Upper lobe of right lung (tissue), 1 donor: ENCODE measurements at places on chromosomes 1 and 21.

GRCh38 chr1:180631194-180631765 lies 542 bp upstream of the XPR1 start:
- DNase-seq: no peak

GRCh38 chr1:20729155-20729931 lies 3.2 kb downstream of the SH2D5 start:
- peak; percentile 49 for DNase-seq

DNA sequence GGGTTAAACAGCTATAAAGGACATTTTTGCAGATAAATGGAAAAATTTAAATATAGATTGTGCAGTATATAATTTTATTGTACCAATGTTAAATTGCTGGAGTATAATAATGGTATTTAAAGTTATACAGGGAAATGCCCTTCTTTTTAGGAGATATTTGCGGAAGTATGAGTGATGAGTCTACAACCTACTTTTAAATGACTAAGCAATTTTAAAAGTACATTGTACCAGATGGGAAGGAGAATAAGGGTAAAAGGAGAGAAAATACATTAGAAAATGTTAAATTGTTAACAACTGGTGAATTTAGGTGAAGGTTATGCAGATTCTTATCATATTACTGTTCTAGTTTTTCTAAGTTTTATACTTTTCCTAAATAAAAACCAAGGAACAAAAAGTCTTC lies 91.8 kb downstream of the ZZZ3 start:
- no peak for DNase-seq

- no peak for DNase-seq
Measured at GRCh38 chr21:29610779-29611360, 312.1 kb downstream of the BACH1 start.

DNA sequence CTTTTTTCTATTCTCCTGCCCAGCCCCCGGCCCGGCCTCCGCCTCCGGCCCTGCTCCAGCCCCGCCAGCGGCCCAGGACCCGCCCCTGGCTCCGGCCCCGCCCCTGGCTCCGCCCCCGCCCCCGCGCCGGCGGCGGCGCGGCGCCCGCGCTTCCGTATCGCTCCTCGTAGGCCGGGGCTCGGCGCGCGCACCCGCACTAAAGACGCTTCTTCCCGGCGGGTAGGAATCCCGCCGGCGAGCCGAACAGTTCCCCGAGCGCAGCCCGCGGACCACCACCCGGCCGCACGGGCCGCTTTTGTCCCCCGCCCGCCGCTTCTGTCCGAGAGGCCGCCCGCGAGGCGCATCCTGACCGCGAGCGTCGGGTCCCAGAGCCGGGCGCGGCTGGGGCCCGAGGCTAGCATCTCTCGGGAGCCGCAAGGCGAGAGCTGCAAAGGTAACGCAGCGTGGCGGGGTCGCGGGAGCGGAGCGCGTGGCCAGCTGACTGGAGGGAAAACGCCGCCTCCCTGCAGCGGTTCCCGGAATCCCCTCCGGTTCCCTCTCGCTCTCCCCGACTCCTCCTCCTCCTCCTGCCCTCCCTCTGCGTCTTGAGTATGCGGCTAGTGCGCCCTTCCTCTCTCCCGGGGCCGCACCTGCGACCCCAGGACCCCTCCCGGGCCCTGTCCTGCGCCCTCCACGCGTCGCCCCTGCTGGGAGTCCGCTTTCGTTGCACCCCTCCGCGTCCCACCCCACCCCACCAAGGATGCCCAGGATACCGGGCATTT lies at the start of gene IFNAR2:
Gene IFNAR2, plus strand, starts transcription at position 155 of the 761 bp plus-strand sequence. CDS start 11,985 bp downstream, outside the sequence.
- DNase-seq: peak; percentile 90

- DNase-seq: no peak
Measured at GRCh38 chr1:244112636-244113035, 61.6 kb downstream of the ZBTB18 start.

DNA sequence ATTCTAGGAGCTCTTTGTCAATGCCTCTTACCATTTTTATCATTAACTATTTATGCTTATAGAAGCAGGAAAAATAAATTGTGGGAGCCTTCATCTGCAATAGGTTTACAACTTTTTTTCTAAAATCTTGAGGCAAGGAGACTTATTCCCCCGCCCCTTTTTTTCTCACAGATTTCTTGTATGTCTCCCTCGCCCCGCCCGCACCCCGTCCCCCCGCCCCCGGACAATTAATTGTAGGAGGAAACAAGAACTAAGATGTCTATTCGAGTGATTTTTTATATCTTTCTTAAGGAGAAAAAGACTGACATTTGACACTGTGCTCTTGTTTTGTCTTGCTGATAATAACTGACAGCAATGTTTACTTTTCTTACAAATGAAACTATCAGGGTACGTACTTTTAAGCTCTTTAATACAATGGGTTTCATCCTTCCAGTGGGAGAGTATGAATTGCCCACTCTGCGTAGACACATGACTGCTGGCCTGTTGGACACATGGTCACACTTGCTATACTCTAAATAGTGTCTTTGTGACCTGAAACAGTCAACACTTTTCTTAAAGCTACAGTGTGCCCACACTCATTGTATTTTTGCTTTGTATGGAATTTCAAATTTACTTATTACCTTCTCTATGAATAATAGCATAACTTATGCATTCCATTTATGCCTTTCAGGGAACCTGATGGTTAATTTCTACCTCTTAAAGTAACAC lies 1.5 kb upstream of the IVNS1ABP start:
- no peak for DNase-seq

GRCh38 chr1:183139281-183139942 lies 46.7 kb upstream of the LAMC2 start:
- no peak for DNase-seq

GRCh38 chr1:90295534-90295933 lies 300.6 kb downstream of the ZNF326 start:
- DNase-seq: no peak

DNA sequence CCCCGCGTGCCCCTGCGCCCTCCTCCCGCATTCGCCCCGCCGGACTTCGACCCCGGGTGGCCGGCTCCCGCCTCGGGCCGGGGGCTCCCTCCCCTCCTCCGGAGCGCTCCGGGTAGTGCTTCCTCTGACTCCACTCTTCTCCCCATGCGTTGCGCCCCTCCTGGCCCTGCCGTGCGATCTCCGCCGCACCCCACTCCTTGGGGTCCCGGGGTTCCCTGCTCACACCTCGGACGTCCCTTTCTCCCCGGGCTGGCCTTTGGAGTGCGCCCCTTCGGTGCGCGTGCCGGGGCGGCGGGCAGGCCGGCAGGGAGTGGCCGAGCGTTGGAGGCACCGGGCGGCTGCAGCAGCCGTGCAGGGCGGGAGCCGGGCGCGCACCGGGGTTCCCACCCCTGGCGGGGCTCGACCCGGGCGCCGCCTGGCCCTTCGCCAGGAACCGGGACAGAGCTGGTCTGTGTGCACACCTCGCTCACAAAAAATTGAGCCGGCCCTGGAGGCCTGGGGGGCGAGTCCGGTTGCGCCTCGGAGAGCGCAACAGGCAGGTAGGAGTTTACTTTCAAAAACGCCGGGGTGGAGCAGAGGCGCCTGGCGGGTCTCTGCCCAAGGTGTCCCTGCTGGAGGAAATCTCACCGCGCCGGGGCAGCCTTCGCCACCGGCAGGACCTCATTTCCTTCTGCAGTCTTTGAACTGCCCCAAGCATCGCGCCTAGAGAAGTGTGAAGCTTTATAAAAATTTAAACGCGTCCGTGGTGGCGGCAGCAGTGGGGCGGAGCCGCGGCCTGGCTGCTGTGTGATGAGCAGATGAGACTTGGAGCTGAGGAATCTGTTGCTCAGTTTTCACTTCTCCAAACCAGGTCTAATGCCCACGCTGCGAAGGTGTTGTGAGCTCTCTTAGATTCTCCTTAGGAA lies 650 bp downstream of the VANGL1 start:
- DNase-seq: peak; percentile 74

GRCh38 chr1:116514708-116515525 lies 55.9 kb downstream of the CD58 start:
- DNase-seq: no peak

- DNase-seq: no peak
Measured at GRCh38 chr1:13762642-13763041, 62.7 kb downstream of the PRDM2 start.

DNA sequence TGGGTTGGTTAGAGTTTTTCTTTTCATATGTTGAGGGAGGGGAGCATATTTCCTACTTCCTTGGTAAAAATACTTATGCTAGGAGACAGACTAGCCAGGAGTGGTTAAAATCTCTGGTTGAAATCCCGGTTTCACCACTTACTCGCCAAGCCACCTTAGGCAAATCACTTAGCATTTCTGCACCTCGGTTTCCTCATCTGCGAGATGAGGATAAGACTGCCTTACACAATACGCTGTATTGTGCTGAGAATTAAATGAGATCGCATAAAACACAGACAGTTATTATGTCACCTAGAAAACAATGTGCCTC lies 1.4 kb downstream of the IFFO2 start:
- DNase-seq: no peak

GRCh38 chr21:15367061-15367626 lies 302.3 kb upstream of the NRIP1 start:
- no peak for DNase-seq

DNA sequence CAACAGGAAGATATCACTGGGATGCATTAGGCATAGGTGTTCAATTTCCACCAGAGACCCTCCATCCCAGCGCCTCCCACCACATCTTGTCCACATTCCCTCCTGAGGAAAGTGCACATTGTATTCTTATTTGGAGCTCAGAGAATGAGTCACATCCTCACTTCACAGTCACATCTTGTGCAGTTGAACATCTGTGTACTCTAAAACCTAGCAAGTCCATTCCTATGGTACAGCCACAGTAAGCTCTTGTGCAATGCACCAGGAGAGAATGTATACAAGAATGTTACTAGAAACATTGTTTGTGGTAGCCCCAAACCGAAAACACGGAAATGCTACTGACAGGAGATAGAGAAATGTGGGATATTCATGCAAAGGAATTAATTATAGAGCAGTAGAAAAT lies 1.6 kb upstream of the KDF1 start:
- no peak for DNase-seq

GRCh38 chr1:16440131-16440469 lies 424 bp upstream of the NECAP2 start:
- no peak for DNase-seq

DNA sequence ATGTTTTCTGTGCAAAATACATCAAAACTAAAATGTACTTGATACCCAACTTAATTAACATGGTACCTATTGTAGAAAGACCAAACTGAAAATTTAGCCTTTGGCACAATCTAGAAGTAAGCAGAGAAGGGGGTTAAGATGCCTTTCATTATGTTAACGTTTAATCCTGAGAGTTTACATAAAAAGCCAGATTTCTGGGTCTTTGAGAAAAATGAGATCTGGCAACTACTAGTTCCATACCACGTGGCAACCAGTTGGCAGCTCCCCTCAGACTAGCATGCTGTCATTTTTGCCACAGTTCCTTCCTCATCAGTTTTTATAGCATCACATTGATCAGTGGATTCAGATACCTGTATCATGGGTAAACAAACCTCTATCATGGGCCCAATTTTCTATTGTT lies 1.5 kb downstream of the RO60 start:
- DNase-seq: no peak

- DNase-seq: no peak
Measured at GRCh38 chr1:82844447-82844846, 1043.7 kb downstream of the ADGRL2 start.

- DNase-seq: no peak
Measured at GRCh38 chr1:241181471-241181870, 175.5 kb downstream of the RGS7 start.

GRCh38 chr1:204826970-204827369 lies 43.7 kb upstream of the NFASC start:
- no peak for DNase-seq

DNA sequence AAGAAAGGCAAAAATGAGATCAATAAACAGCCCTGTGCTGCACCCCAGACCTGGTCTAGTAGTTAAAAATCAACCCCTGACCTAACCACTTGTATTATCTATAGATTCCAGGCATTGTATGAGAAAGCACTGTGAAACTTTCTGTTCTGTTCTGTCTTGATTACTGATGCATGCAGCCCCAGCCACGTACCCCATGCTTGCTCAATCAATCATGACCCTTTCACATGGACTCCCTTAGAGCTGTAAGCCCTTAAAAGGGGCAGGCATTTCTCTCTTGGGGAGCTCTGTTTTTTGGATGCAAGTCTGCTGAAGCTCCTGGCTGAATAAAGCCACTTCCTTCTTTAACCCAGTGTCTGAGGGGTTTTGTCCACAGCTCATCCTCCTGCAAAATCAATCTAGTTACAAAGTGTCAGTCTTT lies 24.2 kb upstream of the CD34 start:
- no peak for DNase-seq

- DNase-seq: no peak
Measured at GRCh38 chr1:154553056-154554030, 5.1 kb downstream of the UBE2Q1 start.

- DNase-seq: no peak
Measured at GRCh38 chr1:150141452-150141851, 8.3 kb upstream of the PLEKHO1 start.

DNA sequence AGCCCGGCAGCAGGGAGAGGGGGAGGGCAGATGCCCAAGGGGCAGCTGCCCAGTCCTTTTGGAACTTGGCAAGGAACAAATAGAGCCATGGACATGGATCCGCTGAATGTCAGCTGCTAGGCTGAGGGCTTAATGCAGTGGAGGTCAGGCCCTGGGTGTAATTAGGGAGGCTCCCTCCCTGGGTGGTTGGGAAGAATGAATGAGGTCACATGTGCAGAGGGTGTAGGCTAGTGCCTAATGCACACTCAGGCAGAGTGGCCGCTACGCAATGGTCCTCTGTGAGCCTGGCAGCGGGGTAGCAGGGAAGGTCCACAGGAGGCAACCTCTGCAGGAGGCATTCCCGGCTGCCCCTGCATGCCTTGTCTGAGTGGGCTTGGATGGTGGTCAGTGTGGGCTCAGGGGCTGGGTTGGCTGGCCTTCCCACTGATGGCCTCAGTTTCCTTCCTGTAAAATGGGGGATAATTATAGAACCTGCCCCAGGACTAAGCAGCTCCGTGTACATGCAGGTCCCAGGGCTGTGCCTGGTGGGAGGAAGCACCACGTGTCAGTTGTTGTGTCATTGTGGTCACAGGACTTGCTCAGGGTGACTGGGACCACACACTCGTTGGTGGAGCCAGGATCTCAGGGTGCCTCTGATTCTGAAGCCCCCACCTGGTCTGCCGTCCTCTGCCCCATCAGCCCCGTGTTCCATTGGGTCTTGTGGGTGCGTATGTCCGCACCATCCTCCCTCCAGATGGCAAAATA lies 81.6 kb upstream of the ACTL8 start:
- DNase-seq: no peak

- no peak for DNase-seq
Measured at GRCh38 chr1:27496604-27497155, 6.7 kb upstream of the WASF2 start.

GRCh38 chr1:31084782-31085569 lies 19.5 kb upstream of the PUM1 start:
- DNase-seq: peak; percentile 20

DNA sequence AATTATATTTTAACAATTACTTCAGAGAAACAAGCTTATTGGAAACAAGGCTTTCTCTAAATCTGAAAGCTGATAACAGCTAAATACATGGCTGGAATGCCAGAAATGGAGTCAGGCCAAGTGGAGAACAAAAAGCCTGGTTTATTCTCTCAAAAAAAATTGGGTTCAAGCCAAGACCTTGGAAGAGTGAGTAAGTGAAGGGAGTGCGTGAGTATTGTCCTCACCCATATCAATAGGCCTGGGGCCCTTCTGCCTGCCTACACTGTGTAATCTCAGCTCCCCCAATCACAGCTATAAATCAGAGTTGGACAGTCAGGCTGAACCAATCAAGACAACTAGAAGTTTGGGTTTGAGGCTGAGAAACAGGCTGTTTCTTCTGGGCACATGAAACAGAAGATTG lies 7.4 kb downstream of the KYAT3 start:
- DNase-seq: no peak

- DNase-seq: no peak
Measured at GRCh38 chr1:45679123-45679522, 7.2 kb downstream of the GPBP1L1 start.

GRCh38 chr21:41363370-41364270 lies 1.8 kb downstream of the MX2 start:
- no peak for DNase-seq

- DNase-seq: no peak
Measured at GRCh38 chr1:224781800-224782199, 147.7 kb upstream of the DNAH14 start.
